Lower leg skin (tissue), 4 donors: ENCODE measurements at places on chromosomes 4 and X.

- DNase-seq = no peak
Observed at GRCh38 chr4:74661427-74662201, 132.7 kb downstream of the BTC start.

- no peak for DNase-seq
Observed at GRCh38 chrX:85611926-85612325, 232.5 kb upstream of the POF1B start.

DNA sequence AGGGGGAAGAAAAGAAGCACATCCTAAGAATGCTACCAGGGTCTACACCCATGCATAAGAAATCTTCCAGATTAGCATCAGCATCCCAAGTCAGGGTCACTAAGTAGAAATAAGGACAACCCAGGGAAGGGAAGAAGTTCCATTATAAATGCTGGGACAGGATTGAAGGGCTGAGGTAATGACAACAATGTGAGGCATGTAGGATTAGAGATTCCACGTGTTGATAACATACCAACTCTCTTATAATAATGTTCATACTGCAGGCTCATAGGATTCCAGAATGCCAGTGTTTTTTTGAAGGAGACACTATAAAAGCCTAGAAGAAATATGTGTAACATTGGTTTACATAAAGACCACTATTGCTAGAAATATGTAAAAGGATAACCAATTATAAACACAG, 201.2 kb downstream of the MID1IP1 start:
- no peak for DNase-seq

GRCh38 chr4:124484008-124484407, 228.5 kb downstream of the ANKRD50 start:
- no peak for DNase-seq

DNA sequence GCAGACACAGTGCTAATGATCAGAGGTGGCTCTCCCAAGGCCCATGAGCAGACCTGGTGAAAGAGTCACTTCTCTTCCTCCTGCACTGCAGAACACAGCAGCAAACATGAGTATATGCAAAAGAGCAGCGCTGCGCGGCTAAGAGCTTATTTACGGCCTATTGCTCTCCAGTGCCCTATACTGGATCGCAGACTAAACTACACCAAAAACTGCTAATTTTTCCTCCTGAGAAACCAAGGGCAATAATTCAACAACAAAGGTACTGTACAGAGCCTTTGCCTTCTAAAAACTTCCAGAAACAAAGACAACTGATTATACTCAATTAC, 702.5 kb downstream of the ARAP2 start:
- DNase-seq = no peak
